ENCODE measurements at places on chromosomes 2 and 18.

DNA sequence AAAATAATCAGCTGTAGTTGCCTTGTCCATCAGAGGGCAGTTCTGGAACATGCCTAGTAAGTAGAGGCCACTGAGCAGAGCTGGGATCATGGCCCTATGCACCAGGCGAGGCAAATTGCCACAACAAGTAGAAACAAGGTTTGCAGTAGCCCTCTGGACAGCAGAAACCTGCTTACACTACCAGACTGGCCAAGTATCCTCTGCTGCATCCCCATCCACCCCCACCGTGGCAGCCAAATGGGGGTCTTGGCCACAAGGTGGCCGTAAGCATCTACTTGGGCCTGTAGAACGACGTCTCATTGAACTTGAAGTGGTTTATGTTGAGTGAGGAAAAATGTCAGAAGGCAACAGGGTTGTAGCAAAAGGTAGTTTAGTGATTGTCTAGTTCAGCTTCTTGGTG lies 241.2 kb downstream of the ALPK2 start:
- DNase-seq: no peak

GRCh38 chr2:28166956-28167355 lies 225.7 kb upstream of the FOSL2 start:
- DNase-seq: no peak

DNA sequence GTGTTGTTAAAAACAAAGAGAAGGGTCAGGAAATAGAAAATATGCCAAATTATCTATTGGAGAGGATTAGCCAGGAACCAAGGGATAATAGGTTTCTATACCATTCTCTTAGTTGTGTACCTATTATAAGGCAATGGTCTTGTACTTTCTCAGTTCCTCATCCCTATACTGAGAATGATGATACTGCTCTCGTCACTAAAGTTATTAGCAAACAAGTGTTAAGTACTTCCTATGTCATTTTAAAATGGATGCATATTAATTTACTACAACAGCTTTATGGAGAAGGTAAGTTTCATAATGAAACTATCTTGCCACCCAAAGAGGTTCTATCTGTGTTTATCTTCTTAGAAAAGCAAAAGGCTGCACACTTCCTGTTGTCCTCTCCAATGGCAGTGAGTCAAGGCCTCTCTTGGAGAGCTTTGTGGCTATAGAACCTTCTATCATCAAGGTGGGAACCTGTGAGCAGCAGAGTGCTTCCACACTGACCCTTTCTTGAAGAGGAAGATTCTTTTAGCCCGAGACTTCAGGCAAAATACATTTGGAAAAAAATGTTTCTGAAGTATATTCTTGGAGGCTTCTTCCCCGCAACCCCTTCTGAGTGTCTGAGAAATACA lies 460.7 kb upstream of the FANCL start:
- no peak for DNase-seq

DNA sequence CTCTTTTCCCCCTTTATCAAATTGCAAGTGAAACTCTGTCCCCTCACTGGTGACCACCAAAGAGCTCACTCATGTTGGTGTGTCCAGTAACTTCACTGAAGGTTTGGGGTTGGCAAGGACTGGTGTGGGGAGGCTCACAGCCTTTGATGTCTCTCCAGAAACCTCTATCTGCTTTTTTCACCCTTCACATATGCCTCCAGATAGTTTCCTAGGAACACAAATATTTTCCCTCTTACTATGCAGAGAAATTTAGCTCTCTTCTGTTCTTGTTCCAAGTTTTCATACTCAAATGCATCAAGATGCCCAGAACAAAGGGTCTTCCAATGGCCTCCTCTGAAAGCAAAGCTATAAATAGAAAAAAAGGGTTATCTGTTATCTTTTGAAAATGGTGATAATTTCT lies 20.7 kb downstream of the DTNA start:
- DNase-seq: no peak

DNA sequence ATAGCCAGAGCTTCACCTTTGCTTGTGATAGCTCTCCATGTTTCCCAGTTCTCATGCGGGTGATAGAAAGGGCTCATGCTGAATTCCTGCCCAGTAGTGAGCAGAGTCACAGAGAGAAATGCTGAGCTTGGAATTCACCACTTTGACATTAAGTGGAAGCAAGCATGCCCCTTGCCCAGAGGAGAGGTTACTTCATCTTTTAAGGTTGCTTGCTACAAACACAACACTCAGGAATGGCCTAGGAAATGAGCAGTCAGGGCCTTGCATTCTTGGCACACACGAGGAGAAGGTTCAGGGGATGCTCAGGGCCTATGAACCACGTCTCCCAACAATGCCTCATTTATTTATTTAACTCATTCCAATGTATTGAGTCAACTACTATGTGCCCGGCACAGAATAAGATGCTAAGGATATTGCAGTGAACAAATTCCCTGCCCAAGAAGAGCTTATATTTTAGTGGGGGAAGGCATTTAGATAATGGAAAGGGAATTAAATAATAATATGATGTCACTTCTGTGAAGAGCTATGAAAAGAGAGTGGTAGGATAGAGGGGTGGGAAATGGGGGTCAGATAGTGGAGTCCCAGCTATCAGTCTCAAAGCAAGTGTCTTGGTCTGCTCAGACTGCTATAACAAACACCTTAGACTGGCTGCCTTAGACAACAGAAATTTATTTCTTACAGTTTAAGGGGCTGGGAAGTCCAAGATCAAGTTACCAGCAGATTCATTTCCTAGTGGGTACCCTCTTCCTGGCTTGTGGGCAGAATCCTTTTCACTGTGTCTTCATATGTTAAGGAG lies 42.1 kb downstream of the DDX18 start:
- no peak for DNase-seq

DNA sequence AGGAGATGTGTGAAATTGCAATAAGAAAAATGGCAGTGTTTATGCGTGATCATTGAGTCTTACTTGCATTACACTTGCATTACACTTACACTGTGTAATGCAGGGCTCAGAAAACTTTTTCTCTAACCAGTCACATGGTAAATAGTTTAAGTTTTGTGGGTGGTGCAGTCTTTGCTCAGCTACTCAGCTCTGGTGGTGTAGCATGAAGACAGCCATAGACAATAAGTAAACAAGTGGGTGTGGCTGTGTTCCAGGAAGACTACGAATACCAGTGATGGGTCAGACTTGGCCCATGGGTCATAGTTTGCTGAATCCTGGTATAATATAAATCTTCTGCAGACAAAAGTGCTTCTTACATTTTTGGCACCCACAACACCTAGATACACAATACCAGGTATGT lies 115.6 kb upstream of the CYP1B1 start:
- DNase-seq: no peak
